Glutamatergic neuron (in vitro differentiated cells): ENCODE measurements at places on chromosomes 4 and X.

- DNase-seq: no peak
Observed at GRCh38 chr4:104967034-104967401, 179.7 kb upstream of the TET2 start.

DNA sequence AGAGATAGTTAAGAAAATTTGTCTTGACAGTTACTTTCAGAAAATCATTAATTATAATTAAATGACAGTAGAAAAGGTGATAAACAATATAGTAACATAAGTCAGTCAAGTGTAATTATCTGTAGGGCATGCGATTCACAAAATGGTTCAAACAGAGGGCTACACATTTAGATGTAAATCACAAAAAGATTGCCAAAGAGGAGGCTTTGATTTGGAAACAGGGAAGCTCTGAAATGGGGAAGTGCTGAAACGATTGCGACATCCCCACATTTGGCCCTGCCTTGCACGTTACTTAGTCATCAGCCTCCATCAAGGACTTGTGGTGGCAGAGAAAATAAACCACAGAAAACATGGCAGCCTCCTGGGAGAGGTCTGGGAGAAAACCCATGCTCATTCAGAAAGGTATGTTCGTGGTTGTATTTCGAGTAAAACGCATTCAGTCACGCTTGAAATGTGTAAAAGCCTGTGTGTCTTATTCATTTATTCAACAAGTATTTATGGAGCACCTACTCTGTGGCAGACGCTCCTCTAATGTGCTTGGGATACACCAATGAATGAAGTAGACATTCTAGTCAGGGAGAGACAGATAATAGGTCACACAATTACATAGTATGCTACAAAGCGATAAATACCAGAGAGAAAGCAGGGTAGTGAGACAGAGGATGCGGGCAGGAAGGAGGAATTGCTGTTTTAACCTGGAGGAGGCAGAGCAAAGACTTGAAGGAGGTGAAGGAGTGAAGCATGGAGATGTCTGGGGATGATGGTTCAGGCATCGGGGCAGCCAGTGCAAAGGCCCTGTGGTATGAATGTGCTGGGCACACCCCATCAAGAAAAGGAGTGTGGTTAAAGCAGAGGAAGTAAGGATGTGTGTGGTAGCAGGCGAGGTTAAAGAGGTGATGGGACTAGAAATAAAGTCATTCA, 7.8 kb downstream of the RBM47 start:
- DNase-seq: no peak

DNA sequence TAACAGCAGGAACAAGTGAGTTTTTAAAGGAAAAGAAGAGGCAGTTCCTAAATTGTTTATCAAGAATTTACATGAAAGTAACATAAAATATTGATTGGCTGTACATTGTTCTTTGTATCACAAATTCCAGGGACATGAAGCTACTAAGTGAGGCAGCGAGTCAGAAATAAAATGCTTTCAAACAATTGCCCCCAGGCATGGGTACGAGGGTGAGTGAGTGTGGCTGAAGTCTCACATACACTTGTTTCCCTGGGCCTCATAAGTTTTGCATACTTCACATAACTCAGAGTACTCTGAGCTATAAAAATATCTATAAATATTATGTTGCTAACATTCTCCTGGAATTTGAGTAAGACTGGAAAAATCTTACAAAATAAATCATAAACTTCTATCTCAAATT, 511.6 kb upstream of the PRKX start:
- DNase-seq: no peak

DNA sequence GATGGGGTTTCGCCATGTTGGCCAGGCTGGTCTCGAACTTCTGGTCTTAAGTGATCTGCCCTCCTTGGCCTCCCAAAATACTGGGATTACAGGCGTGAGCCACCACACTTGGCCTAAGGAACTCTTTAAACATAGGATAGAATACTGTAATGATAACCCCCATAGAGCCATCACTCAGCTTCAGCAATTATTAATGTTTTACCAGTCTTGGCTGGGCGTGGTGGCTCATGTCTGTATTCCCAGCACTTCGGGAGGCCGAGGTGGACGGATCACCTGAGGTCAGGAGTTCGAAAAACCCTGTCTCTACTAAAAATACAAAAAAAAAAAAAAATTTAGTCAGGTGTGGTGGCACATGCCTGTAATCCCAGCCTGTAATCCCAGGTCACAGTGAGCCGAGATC, 15.1 kb downstream of the EIF2S3 start:
- DNase-seq: no peak
